ENCODE measurements at places on chromosomes 3 and 15.
A peak's percentile ranks its signal among the peaks of the same experiment; 100 is the strongest.

GRCh38 chr3:195060531-195061291, 210.2 kb downstream of the XXYLT1 start:
- DNase-seq: no peak

DNA sequence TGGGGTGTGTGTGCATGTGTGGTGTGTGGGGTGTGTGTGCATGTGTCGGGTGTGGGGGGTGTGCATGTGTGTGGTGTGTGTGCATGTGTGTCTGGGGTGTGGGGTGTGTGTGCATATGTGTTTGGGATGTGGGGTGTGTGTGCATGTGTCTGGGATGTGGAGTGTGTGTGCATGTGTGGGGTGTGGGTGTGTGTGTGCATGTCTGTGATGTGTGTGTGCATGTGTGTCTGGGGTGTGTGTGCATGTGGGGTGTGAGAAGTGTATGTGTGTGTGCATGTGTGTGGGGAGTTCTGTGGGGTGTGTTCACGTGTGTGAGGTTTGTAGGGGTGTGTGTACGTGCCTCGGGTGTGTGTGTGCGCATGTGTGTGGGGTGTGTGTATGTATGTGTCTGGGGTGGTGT, 6.7 kb upstream of the OCA2 start:
- DNase-seq: no peak

GRCh38 chr3:185820973-185821758, 3.7 kb downstream of the IGF2BP2 start:
- DNase-seq: peak; percentile 80

GRCh38 chr3:67289626-67290025, 291.5 kb downstream of the KBTBD8 start:
- no peak for DNase-seq

- no peak for DNase-seq
These were observed 209.4 kb upstream of the CD96 start for GRCh38 chr3:111332488-111333080.
